ENCODE measurements at places on chromosomes 7 and 10. TPM values are rescaled to one million over a fixed set of nuclear protein-coding genes. Genes with fewer than 3 reads are reported as not detected.

- DNase-seq, result no peak
Observed at GRCh38 chr10:8392216-8392615, 337.7 kb downstream of the GATA3 start.

DNA sequence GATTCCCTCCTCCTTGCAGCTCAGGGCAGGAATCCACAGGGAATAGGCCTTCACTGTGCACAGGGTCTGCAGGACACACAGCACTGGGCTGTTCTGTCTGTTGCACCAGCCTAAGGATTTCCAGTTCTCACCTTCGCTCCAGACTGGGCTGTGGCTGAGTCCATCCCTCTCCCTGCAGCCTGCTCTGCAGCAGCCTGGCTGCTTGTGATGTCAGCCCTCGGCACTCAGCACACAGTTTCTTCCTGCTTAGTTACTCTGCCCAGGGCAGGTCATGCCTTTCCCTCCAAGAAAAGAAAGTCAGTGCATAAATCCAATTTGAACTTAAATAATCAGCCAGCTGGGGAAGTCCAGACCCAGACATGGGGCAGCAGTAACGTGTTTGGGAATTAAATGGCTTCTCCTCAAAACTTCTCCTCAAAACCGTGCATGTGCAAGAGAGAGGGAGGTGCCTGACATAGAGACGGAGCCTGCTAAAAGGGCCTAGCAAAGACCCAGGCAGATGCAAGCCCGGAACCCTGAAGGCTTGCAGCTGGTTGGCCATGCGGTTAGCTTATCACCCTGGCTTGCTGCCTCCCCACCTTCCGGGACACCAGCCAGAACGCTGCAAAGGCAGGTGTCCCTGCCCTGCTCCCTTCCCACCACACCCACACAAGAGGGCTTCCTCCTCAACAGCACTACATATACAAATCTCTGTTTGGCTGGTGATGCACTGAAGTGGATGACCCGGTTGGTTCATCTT is 10.9 kb upstream of the GDF2 start:
- DNase-seq, result peak; percentile 84

DNA sequence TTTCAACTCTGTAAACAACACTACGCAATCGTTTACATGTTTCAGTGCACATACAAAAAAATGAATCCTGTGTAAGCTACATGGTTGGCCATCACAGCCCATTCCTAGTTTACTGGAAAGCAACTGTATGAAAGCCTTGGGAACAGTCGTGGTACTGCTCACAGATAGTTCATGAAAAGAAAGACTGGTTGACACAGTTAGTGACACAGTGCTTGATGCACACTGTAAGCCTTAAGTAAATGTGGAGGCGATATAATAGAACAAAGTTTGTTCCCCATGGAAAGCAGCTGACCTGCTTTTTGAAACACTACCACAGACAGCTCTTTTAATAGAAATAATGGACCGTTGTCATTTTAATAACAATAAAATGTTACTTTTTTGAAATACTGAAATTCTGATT is 5.1 kb downstream of the CACNA2D1 start:
- DNase-seq, result no peak

DNA sequence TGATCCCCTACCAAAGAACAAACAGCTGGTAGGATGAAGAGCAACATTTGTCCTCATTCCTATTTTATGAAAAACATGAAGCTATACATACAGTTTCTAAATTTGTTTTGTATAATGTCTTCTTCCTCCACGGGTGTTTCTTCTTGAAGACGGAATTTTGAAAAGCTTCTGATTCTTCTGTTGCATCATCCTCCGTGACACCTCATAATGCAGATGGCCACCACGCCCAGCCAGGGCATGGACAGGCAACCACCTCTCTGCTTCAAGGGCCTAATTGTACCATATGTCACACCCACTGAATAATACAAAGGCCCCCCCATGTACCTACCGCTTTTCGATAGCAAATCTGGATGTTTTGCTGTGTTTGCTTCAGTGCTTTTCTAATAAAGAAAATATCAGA is at the start of gene SUN3:
TSS of gene SUN3 (minus strand) at position 170 of the 400 bp plus-strand sequence. CDS start at position 1, 169 bp downstream.
- DNase-seq, result no peak

- DNase-seq, result no peak
Observed at GRCh38 chr7:157462419-157462771, 125.6 kb downstream of the DNAJB6 start.

The PLXDC2 gene
- polyA plus RNA-seq, result 4.2 TPM
